ENCODE measurements at places on chromosomes 6 and 20. TPM values are rescaled to one million over a fixed set of nuclear protein-coding genes. Genes with fewer than 3 reads are reported as not detected.

DNA sequence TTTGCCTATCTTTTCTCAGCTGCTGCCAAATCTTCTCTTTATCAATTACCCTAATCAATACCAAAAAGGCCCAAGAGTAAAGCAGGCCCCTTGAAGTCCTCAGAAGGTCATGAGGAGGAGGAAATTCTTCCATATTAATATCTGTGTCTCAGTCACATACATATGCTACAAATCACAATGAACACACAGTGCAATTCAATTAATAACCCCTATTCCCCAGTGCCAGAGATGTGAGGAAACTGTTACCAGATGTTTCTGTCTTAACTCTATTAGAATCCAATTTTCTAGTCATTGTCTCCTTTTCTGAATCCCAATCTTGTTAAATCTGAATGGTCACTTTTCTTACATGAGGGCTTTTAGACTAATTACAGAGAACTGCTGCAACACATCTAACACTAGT is 45.9 kb upstream of the SLC2A12 start:
- no peak for DNase-seq

- no peak for DNase-seq
Observed at GRCh38 chr20:275791-276190, 14.8 kb downstream of the C20orf96 start.

GRCh38 chr6:22146931-22147701 is 149.7 kb downstream of the PRL start:
- no peak for DNase-seq

The C6orf58 gene
- total RNA-seq, result not detected

- DNase-seq, result no peak
Observed at GRCh38 chr20:1933465-1933870, 38.3 kb downstream of the SIRPA start.

The RCAN2 gene
- total RNA-seq, result 0.74 TPM

The NCOA5 gene
- 15.2 TPM for total RNA-seq

The ZNF318 gene
- total RNA-seq, result 10.8 TPM

DNA sequence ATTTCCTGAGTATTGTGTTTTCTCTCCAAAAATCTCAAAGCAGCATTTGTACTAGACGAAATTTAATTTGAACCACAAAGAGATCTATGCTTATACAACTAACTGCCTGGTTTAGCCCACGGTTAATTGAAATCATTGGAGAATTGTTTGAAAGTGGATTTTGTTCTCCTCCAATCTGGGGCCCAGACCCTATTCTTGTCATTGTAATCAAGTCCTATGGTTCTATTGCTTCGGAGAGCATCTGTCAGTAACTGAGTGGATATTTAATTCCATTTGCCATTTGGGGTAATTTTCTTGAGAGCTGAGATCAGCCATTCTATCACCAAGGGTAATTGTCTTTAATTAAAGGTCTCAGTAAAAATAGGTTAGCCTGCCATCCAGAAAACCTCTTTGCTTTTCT is 117.0 kb upstream of the KCNG1 start:
- DNase-seq, result no peak

The PPP1R3G gene
- total RNA-seq, result 0.47 TPM

DNA sequence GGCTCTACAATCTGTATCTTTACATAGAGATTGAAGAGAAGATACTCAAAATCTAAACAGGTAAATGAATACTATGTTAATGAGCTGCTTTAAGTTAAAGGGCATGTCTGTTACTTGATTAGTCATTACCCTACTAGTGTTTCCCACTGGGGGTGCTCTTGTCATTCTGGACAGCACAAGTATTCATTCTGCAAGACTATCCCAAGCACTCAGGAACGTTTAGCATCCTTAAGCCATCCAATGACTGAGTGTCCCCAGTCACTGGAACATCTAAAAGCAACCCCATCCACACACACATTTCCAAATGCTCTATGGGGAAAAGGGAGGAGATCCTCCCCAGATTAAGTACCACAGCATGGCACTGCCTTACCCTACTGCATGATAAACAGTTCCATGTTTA is 25.7 kb downstream of the EZR start:
- no peak for DNase-seq

GRCh38 chr6:6680526-6680925 is 92.0 kb downstream of the LY86 start:
- no peak for DNase-seq

- peak; percentile 87 for DNase-seq
Observed at GRCh38 chr6:11732036-11732631, 46.5 kb downstream of the ADTRP start.
